ENCODE measurements at places on chromosomes 12 and 14.

DNA sequence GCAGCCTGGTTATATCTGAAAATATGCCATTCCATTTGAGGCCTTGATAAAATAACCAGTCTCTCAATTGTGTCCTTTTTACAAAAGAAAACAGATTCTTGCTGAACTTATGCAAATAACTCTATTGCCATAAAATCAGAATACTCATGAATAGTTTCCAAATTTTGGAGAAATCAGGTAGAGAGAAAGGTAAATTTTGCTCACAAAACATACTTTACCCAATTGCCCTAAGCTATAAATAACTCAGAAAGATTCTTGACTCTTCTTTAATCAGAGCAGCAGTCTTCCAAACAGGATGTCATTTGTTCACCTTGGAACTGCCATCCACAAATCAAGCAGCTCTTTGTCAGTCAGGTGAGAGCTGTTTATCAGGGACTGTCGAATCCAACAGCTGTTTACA, 12.6 kb downstream of the ZNF26 start:
- no peak for DNase-seq

DNA sequence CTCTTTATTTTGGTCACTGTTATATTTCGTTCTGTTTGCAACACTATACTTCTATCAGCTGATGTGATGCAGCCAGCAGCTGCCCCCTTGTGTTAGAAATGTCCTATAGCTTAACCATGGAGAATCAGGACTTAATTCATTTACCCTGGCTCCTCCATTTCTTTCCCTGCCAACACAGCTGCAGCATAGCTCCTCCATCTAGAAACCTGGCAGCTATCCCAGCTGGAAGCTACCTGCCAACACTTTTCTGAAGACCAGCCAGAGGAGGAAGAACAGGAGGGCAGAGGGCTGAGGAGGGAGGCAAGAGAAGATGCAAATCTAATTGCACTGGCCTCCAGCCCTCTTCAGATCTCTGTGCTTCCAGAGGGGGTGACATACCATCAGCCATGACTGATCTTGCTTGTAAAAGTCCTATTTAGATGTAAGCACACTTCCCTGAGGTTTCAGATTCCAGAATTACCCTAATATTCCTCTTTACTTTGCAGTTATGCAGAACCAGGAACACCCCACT, 156.8 kb upstream of the TMEM260 start:
- DNase-seq: peak; percentile 2

GRCh38 chr14:51206462-51206861, 33.6 kb upstream of the TMX1 start:
- DNase-seq: no peak

DNA sequence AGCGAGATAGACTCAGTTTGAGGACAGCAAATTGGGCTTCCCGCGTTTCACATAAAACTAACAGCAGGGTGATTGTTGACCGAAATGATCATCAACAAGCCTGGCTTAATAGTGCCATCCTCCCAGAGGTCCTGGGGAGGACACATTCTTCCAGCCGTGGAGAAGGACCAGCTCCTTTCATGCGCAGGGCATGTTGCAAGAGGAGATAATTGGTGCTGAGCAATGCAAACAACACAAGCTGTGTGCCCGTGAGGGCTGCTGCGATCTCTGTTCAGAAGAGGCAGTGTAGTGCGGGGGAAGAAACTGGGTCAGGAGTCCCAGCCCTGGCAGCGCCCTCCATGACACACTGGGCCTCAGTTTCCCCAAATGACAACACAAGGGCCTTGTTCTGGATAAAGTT, 54.3 kb downstream of the CCDC85C start:
- DNase-seq: no peak

DNA sequence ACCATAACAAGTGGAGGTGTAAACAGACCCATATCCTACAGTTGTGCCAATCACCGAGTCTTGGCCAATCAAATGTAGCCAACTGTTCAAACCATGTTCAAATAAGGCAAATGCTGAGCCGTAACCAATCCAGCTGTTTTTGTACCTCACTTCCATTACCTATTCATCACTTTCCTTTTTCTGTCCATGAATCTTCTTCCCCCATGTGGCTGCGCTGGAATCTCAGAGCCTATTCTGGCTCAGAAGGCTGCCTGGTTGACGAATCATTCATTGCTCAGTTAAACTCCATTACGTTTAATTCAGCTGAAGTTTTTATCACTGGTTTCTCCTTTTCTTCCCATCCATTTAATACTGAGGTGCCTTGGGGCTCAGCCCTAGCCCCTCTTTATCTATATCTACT, 71.1 kb downstream of the TBC1D30 start:
- no peak for DNase-seq

- DNase-seq: no peak
These were observed 79.4 kb downstream of the METTL25 start for GRCh38 chr12:82437744-82438143.

DNA sequence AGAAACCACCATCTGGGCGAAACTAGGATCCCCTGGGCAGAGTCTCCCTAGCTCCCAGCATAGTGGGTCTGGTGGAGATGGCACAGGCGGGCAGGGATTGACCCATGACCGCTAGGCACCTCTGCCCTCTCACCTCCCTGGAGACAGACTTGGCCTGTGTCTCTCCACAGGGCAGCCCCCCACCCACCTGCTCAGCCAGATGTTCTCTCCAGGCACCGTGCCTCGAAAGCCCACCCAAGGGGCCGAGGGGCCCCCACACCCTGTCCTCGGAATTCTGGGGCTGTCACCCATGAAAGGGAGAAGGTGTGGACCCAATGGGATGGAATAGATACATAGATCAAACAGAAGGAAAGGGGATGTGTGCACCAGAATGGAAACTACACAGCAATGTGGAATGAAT, 229.1 kb upstream of the RTL1 start:
- no peak for DNase-seq

- DNase-seq: peak; percentile 93
These were observed 67.0 kb downstream of the PRKCH start for GRCh38 chr14:61388173-61388975.

DNA sequence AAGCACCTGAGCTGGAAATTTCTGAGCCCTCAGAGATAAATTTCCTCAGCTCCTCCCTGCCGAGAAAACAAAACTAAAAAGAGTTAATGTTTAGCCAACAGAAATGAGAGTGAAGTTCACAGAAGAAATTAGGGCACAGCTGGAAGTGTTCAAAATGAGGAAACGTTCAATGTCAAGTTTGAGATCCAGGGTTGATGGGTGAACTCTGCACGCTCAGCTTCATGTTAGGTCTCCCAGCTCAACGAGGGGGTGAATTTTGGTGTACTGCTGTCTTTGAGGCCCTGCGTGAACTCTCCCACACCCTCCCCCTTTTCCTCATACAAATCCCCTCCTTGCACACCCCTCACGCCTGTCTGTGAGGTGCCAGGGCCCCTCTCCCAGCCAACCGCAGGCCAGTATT, 13.3 kb upstream of the OAS3 start:
- DNase-seq: no peak

DNA sequence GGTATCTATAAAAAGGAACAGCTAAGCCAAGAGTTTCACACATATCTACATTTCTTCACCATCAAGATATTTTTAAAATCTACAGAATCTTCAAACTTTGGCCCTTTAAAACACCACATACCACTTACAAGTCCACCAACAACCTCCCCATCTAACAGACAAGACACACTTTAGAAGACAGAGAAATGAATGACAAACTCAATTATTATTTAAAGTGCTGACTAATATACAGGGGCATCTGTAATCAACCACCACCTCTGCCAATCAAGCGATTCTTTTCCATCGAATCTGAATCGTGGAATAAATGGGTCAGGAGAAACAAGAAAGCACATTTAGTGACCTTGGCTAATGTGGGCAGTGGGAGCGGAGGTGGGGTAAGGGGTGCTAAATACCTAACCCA, 7.7 kb downstream of the SETD3 start:
- no peak for DNase-seq

DNA sequence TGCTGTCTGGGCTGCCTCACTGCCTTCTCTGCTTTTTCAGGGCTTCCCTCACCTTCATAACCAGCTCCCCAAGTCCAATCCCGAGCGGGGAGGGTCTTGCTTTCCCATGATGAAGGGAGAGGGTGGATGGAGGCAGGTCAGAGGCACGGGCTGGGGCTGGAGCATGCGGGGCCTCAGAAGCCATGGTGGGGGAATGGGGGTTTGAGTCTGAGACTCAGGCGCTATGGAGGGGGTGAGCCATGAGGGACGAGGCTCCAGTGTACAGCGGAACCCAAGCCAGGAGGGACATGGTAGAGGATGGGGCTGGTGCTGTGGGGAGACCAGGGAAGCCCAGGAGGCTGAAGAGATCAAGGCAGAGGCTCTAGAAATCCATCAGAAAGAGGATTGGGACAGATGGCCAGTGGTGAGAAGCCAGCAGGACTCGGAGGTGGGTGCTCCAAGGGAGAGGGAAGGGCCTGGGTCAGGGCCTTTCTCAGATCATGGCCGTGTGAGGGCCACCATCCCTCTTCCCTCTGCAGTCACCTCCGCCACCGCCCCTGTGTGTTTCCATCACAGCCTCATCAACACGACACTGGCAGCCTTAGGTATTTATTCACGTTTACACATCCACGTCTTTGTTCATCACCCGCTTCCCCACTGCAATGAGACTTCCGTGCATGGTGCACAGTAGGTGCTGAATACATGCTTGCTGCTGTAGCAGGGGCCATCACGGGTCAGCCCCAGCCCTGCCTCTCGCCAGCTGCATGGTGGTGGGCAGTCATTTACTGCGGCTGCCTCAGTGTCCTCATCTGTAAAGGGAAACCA, 144.7 kb downstream of the ADGRD1 start:
- no peak for DNase-seq

GRCh38 chr14:37150414-37150813, 22.0 kb downstream of the SLC25A21 start:
- no peak for DNase-seq

DNA sequence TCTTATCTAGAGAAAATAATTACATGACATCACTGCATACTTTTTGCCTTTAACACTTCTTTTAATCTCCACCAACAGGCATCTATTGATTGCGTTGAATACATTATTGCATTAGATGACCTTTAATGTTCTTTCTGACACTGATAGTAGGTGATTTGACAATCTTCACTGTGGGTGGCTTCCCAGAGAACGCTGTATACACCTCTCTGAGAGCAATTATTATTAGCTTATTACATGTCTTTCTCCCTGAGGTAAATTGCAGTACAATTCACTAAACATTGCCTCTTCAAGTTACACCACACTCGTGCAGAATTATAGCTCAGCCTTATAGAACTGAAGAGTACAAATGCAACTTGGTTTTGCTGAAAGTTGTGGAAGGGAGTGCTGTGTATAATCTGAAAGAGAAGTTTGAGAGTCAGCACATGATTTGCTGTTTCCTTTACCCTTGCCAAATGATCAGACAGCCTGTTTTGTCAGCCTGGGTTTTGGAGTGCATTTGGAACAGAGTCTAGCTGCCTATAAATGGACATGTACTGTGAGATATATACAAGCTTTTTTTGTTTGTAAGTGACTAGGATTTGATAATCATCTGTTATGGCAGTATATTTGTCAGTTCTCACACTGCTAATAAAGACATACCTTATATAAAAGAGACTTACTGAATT, 369.2 kb downstream of the CCER1 start:
- no peak for DNase-seq

GRCh38 chr14:94921882-94922585, 152.1 kb upstream of the GSC start:
- DNase-seq: no peak

DNA sequence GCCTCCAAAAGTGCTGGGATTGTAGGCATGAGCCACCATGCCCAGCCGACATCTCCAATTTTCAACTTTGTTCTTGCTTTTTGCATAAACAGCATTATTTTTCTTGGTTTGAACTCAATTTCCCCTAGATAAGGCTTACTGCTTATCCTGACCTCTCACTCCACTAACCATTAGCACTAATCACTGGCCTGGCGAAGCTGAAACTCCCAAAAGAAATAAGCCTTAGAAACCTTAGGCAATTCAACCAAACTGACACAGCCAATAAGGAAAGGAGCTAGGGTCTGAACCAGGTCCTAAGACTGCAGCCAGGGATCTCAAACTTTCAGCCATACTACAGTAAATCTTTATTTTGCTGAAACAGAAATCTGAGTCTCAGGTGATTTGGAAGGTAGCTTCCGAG, 448.0 kb downstream of the RMST start:
- no peak for DNase-seq

DNA sequence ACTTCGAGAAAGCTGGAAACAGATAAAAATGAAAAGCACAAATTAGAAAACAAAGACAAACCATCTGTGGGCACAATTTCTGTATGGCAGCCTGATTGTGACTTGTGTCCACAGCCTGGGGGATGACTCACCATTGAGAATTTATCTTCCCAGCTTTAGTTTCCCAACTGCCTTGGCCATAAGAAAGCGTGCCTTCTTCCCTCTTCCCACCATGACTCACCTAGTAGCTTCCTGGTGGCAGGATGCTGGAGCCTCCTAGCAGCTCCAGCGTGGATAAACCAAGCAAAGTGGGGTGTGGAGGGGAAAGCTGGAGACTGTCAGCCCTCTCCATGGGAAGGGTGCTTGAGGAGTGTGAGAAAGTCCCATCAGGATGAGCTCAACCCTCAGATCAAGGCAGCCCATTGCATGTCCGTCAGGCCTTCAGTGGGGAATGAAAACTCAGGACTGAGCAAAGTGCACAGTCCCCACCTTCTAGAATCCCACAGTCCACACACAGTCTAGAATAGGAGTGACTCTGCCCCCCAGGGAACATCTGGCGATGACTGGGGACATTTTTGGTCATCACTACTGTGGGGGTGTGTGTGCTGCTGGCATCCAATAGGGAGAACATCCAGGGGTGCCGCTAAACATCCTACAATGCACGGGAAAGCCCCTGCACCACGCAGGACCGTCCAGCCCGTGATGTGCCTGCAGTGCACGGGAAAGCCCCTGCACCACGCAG, 22.4 kb upstream of the SERPINA6 start:
- DNase-seq: peak; percentile 39

GRCh38 chr14:59346796-59347510, 118.2 kb downstream of the GPR135 start:
- DNase-seq: no peak

GRCh38 chr14:59868021-59868420, 2.6 kb downstream of the RTN1 start:
- no peak for DNase-seq

GRCh38 chr14:32524609-32525375, 195.7 kb downstream of the AKAP6 start:
- DNase-seq: no peak

DNA sequence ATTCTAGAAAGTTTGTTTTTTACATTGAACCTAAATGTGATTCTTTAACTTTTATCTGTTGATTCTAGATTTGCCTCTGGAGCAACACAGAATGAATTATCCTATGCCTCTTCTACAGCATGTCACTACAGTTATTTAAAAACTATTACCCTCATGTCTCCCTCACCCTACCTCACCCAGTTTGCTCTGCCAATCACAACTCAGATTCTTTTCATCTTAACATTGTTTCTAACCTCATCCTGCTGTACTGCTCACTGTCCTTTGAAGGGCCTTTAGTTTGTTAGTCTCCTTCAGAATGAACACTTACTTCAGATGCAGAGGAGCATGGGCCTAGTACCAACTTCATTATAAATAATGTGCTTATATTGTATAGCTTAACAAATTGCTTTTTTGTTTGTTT, 21.5 kb downstream of the YLPM1 start:
- no peak for DNase-seq

DNA sequence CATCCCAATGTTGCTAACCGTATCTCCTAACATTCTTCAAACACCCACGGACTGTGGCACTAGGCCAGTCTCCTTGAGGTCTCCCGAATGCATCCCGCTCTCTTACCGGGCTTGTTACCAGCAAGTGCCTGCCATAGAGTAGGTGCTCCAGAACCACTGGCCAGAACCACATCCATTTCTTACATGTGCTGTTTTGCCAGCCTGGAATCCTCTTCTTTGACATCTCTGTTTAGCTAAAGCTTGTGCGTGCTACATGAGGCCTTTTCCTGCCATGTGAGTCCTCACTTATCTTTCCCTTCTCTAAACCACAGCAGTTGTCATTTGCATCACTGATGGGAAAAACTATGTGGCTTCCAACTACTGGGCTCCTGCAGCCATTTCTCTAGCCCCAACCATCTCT, 397.4 kb downstream of the PCNX1 start:
- no peak for DNase-seq
